ENCODE measurements at places on chromosomes 4 and X.

DNA sequence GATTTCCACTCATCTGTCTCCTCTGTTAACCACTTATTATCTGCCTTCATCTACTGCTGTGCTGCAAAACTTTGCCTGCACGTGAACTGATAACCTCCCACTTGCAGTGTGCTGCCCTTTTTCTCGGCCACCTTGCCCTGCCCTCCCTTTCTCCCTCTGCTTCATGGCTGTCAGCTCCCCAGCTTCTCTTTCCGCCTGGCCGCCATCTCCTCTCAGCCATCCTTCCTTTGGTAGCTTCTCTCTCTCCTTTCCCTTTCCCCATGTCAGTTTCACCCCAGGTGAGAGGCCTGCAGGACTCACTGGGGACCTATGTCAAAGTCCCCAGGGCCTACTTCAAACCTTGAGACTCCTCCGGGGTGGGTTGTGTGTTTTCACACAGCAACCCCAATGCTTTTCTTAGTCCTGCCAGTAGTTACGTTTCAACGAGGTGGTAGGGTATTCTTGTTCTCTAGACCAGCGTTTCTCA, 6.6 kb downstream of the MSL3 start:
- no peak for DNase-seq

GRCh38 chr4:152516156-152516555, 19.7 kb downstream of the FBXW7 start:
- no peak for DNase-seq

- peak; percentile 93 for DNase-seq
Measured at GRCh38 chr4:141375855-141376254, 155.2 kb downstream of the ZNF330 start.

- no peak for DNase-seq
Measured at GRCh38 chr4:15836362-15836761, 58.2 kb downstream of the CD38 start.

DNA sequence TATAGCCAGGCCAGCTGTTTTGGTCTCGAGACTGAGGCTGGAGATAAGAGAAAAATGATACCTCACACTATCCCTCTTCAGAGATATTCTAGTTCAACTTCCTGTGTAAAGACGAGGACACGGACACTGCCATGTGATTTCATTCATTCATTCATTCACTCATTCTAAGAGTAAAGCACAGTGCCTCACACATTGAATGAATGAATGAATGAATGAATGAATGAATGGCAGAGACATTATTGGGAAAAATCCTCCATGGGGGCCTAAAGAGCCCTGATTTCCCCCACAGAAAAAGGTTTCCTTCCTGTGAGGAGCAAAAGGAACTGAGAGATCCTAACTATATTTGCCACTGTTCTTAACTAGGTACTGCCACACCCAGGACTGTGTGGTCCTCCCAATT, 183.4 kb upstream of the MAP3K15 start:
- no peak for DNase-seq

- no peak for DNase-seq
Measured at GRCh38 chr4:5114950-5115349, 63.7 kb downstream of the STK32B start.
